CD4-positive, alpha-beta memory T cell (primary cell): ENCODE measurements at places on chromosomes 4 and X. TPM values are rescaled to one million over a fixed set of nuclear protein-coding genes. Genes with fewer than 3 reads are reported as not detected.

GRCh38 chr4:150983851-150984250 lies 31.2 kb downstream of the LRBA start:
- DNase-seq: no peak

The IQSEC2 gene
- 1.5 TPM for total RNA-seq

- peak; percentile 34 for DNase-seq
Observed at GRCh38 chr4:7101692-7102515, 34.0 kb upstream of the GRPEL1 start.

DNA sequence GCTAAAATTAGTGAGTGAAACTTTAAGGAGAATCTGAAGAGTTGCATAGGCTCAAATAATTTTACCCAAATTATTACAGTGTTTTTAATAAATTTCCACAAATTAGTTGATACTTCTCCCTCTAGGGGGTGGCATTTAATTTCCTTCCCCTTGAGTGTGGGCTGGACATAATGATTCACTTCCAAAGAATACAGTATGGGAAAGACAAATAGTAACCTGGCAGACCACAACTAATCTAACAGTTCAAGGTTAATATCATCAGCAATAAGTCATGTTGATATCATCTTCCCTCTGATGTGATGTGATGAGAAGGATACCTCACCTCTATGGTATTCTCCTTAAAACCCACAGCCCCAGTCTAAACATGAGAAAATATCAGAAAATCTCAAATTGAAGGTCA lies 15.5 kb downstream of the PFKFB1 start:
- no peak for DNase-seq

GRCh38 chr4:76011700-76012387 lies 4.5 kb upstream of the CXCL9 start:
- no peak for DNase-seq

The SHROOM4 gene
- total RNA-seq: not detected

The ANOS1 gene
- total RNA-seq: 0.15 TPM

DNA sequence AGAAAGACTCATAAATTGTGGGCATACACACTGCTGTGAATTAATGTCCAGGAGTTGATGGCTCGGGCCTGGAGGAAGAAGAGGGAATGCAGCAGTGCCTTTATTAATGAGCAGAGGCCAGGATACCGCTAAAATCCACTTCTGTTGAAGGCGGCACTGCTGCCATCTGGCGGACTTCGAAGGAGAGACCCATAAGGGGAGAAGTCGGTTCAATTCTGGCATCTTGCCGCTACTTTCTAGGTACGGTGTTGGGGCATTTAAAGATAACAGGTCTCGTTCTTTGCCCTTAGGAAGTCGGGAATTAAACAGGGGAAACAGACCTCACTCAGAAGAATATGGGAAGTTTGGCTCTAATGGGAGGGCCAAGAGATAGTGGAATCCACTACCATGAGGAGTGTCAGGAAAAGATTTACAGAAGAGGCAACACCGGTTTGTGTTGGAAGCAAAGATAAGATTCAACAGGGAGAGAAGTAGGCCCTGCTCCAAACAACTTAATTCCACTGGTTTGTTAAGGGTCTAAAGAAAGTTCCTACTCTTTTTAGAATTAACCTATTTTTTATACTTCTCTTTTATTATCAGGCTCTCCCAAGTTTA lies 133.6 kb upstream of the GIMD1 start:
- DNase-seq: peak; percentile 4

The HSD17B13 gene
- 0.35 TPM for total RNA-seq

GRCh38 chr4:15003401-15003890 lies 1.2 kb downstream of the CPEB2 start:
- peak; percentile 57 for DNase-seq

GRCh38 chr4:26073886-26074560 lies 160.0 kb downstream of the SMIM20 start:
- DNase-seq: no peak

The CENPVL1 gene
- total RNA-seq: not detected

The CT45A2 gene
- total RNA-seq: not detected

The TACR3 gene
- not detected for total RNA-seq

The GPR50 gene
- total RNA-seq: not detected

- DNase-seq: no peak
Observed at GRCh38 chr4:106930522-106930921, 105.6 kb downstream of the DKK2 start.

- no peak for DNase-seq
Observed at GRCh38 chr4:12958436-12958835, 525.7 kb downstream of the RAB28 start.

- DNase-seq: no peak
Observed at GRCh38 chr4:127846061-127846460, 34.6 kb upstream of the PLK4 start.

The PAK3 gene
- total RNA-seq: 1.5 TPM

DNA sequence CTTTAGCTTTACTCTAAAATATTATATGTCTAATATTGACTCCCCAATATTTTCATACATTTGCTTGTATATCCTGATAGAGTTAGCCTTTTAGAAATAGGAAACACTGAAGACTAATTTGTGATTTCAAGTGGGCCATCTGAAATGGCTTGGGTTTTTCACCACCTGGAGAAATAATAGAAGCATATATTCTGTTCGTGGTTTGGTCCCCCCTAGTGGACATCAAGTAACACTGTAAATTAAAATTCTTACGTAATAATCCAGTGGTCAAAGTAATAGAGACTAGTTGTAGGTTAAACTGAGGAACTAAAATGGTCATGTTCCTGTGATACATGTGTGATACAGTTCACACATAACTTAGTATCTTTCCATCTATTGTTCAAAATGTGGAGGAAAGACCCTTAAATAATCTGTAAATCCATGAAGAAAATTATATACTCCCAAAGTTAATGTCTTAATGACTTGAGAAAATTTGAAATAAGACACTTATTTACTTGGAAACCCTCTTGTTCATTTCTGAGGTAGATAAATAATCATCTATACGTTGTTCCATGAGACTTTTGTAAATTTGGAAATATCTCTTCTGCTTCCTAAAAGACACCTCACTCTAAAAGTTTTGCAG lies 79.8 kb upstream of the SMARCAD1 start:
- no peak for DNase-seq

DNA sequence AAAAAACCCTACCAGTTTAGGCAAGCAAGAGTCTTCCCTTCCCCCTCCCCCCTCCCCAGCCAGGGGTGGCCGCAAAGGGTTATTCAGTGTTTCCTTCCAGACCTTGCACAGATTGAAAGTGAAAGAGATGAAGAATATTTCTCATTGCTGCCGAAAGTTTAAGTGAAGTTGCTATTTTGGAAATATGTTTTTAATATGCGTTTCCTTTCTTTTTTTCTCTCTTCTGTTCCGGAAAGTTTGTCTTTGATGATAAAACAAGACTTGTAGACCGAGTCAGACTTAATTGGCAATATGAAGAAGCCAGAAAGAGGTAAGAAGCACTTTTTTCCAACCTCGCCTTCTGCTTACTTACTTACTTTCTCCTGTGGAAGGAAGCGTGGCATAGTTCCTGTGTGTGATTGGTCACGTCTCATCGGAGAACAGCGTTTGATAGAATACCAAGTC lies 58.5 kb upstream of the CLCN4 start:
- DNase-seq: peak; percentile 82

The SPATA4 gene
- total RNA-seq: not detected

The AREG gene
- 0.44 TPM for total RNA-seq

GRCh38 chrX:41353985-41354384 lies 20.0 kb downstream of the DDX3X start:
- no peak for DNase-seq

The HAND2 gene
- not detected for total RNA-seq

- DNase-seq: no peak
Observed at GRCh38 chr4:153322791-153323190, 21.7 kb upstream of the MND1 start.

DNA sequence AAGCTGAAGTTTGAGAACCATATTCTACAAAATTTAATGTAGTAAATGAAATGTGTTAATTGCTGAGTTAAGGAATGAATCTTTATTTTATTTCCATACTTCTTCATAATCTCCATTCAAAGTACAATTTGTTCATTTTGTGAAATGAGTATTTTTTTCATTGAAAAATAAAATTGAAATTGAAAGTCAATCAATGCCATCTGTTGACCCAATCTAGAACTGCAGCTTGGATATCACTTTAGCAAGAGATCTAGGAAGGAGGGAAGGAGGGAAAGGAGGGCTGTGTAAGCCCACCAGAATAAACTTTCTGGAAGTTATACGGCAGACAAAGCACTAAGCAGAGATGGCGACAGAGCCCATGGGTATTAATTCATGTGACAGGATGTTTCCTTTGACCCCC lies 128.4 kb downstream of the ZMAT1 start:
- DNase-seq: no peak

The PDE6B gene
- 15.4 TPM for total RNA-seq

- no peak for DNase-seq
Observed at GRCh38 chrX:9873360-9873759, 87.1 kb downstream of the SHROOM2 start.

GRCh38 chrX:8981723-8982122 lies 52.2 kb downstream of the FAM9B start:
- DNase-seq: peak; percentile 10

- DNase-seq: no peak
Observed at GRCh38 chr4:149795256-149795655, 20.4 kb downstream of the IQCM start.

The STOX2 gene
- not detected for total RNA-seq

DNA sequence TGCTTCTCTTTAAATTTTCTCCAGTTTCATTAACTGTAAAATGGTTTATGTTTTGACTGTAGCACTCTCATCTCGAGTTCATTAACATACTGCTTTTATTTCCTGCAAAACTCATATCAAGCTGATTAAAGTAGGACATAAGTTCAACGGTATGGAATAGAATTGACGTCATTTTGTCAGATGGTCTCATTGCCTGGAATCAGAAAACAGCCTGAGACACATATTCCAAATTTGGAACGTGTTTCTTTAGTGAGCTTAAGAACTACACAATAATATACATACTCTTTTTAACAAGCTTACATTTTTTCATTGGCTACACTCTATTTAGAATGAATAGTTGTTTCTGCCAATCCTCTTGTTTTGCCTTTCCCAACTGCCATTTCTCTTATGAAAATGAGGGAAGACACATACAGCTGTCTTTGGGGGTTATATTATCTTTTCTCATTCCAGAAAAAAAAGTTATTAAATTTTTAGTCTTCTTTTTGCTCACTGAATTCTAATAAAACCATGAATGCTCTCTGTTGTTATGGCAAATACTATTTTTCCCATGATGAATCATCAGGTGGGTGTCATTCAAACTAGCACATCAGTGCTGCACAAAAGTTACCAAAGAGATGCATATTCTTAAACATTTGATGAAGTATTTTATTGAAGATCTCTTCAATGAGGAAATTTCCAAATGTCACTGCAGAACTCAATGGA lies 162.8 kb downstream of the GABRB1 start:
- DNase-seq: no peak

- no peak for DNase-seq
Observed at GRCh38 chrX:29172880-29173279, 585.6 kb downstream of the IL1RAPL1 start.

The MAP3K15 gene
- not detected for total RNA-seq

The TIMM8A gene
- total RNA-seq: 13.3 TPM

DNA sequence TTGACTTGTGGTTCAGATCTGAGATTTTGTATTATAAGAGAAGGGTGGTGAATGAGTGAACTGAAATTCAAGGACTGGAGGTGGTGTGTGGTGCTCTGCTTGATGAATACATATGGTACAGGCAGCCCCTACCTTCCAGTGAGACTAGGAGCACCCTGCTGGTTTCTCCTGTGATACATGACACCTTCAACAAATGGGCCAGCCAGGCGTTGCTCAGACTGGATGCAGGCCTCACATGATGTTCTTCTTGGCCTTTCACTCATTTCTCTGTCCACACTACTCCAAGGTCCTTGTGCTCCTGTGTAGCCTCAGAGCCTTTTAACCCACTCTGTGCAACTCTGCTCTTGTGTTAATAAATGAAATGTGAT lies 67.2 kb downstream of the FNIP2 start:
- DNase-seq: no peak

GRCh38 chr4:84644087-84644486 lies 61.2 kb downstream of the CDS1 start:
- no peak for DNase-seq

DNA sequence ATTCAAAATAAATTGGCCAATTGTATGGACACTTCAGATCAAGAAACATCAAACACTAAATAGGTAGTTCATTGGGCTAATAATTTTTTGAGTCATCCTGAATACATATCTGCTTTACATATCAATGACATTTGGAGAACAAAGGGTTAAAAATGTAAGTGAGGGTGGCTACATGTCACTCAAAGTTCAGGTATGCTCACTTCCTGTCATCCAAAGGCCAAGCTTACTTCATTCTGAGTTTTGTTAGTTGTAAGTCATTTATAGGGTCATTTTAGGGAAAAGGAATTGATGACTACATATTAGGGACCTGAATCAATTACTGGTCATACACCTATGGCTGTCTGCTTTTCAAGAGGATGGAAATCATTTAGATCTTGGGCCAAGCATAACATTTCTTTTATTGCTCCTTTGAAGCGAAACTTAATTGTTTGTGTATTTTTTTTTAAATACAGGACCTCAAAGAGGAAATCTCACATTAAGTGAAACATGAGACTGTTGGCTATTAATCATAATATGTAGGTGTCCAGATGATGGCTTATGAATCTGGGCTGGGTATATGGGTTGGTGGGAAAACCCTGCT lies 119.2 kb upstream of the LEF1 start:
- DNase-seq: no peak

DNA sequence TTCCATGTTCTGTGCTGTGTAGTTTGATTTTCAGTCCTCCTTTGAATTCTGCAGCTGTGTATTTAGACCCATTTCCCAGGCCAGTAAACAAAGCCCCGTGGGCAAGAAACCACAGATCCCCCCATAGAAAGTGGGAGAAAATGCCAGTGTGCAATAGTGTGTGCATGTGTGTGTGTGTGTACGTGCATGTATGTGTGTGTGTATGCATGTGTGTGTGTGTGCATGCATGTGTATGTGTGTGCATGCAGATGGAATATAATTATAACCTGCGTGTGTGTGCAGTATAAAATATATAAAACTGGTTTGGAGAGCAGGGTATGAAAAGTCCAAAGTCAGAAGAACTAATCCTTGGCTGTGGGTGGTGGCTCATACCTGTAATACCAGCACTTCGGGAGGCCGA lies 5.2 kb upstream of the CD99 start:
- DNase-seq: no peak

- DNase-seq: no peak
Observed at GRCh38 chr4:819401-820229, 6.3 kb downstream of the CPLX1 start.

DNA sequence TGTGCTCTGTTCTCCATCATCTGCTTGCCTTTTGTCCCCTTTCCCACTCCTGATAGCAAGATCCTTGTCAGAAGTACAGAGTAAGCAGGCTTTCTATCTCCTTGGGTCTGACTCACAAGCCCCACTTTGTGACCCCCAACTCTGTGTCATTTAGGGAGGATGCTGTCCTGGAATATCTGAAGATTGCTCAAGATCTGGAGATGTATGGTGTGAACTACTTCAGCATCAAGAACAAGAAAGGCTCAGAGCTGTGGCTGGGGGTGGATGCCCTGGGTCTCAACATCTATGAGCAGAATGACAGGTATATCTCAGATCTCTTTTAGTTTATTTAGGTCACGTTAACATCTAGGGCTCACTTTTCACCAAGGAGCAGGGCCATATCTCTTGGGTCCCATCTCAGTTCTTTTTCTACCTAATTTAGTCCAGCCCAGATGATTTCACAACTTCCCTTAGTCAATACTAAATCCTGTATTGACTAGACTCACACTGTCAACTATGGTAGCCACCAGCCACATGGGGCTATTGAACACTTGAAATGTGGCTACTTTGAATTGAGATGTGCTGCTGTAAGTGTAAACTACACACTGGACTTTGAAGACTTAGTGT lies 64.3 kb downstream of the MSN start:
- no peak for DNase-seq
